ENCODE measurements at places on chromosomes 4 and X. TPM values are rescaled to one million over a fixed set of nuclear protein-coding genes. Genes with fewer than 3 reads are reported as not detected.

DNA sequence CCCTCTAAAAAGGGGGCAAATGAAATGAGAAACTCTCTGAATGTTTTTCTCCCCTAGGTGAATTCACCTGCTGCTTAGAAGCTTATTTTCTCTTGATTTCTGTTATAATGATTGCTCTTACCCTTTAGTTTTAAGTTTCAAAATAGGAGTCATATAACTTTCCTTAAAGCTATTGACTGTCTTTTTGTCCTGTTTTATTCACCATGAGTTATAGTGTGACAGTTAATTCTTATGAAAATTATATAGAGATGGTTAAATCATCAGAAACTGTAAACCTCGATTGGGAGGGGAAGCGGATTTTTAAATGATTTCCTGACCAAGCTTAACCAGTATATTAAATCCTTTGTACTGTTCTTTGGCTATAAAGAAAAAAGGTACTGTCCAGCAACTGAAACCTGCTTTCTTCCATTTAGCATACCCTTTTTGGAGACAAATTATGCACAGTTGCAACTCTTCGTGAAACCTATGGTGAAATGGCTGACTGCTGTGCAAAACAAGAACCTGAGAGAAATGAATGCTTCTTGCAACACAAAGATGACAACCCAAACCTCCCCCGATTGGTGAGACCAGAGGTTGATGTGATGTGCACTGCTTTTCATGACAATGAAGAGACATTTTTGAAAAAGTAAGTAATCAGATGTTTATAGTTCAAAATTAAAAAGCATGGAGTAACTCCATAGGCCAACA, 4.2 kb downstream of the ALB start:
- no peak overlapping the region for H3K27ac ChIP-seq
- no peak overlapping the region for H3K4me3 ChIP-seq
- DNase-seq, result no peak
- no peaks in the 10 kb centered on the region for H3K27me3 ChIP-seq
- H3K36me3 ChIP-seq, result no peaks in the 10 kb centered on the region
- no peaks in the 10 kb centered on the region for H3K4me1 ChIP-seq

The UCHL1 gene
- total RNA-seq, result 0.83 TPM

The TEX13D gene
- total RNA-seq, result not detected

- no peak overlapping the region for H3K27ac ChIP-seq
- H3K4me1 ChIP-seq, result no peaks in the 10 kb centered on the region
- no peak overlapping the region for H3K4me3 ChIP-seq
- no peaks in the 10 kb centered on the region for H3K27me3 ChIP-seq
- H3K36me3 ChIP-seq, result no peaks in the 10 kb centered on the region
Observed at GRCh38 chr4:93174598-93174997, 654.0 kb upstream of the ATOH1 start.

The DCAF12L2 gene
- not detected for total RNA-seq

DNA sequence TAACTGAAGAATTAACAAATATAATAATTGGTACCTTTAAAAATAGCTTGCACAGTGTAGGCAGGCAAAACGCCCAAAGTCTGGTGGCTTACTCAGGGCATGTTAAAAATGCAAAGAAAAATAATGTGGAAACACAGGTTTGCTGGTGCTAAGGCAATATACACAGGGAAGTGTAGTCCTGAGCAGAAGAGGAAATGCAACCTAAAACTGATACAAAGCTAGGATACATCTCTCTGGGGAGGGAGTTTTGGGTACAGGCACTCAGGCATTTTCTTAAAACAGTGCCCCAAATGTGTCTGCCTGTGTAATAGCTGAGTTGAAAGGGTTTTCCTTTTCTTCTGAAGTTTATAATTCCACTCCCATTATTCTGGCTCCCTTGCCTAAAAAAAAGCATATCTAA, 47.4 kb downstream of the TMPRSS11E start:
- no peaks in the 10 kb centered on the region for H3K36me3 ChIP-seq
- no peak for DNase-seq
- H3K4me3 ChIP-seq, result no peak overlapping the region
- peaks cover 3% of the 10 kb centered on the region for H3K4me1 ChIP-seq
- H3K27ac ChIP-seq, result no peak overlapping the region

DNA sequence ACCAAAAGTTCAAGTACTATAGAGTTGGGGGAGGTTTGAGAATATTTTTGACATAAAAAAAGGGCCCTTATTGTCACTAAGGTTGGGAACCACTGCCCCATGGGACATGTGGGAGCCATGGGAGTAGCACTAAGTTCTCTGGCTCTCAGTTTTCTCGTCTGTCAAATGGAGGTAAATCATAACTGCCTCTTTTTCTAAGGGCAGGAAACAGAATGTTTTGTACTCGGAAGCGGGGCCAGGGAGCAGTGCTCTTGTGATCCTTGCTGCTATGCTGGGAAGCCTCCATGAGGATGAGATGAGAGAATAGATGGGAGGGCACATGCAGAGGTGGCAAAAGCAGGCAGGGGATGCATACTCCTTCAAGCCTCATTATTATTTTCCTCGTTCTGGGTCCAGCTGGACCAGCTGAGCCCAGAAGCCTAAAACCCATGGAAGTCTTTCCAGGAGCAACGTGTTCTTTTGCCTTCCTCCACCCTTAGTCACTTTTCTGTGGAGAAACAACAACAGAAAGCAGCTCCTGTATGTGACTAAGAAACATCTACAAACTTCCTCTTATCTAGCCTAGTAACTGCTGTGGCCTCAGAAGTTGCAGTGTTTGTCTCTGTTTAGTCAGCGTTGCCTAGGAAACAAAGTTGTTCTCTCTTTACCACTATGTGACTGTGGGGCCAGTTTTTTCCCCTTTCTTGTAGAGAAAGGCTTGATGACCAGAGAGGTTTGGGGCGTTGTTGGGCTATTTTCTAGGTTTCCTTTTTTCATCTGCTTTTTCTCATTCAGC, 64.8 kb downstream of the TSC22D3 start:
- peaks cover 21% of the 10 kb centered on the region for H3K4me1 ChIP-seq
- peak overlapping the region; percentile 94 for H3K27ac ChIP-seq
- no peaks in the 10 kb centered on the region for H3K27me3 ChIP-seq
- H3K4me3 ChIP-seq, result peak overlapping the region; percentile 73

- no peak overlapping the region for H3K27ac ChIP-seq
- DNase-seq, result no peak
- no peaks in the 10 kb centered on the region for H3K27me3 ChIP-seq
- H3K4me1 ChIP-seq, result no peaks in the 10 kb centered on the region
Observed at GRCh38 chr4:85209161-85209560, 242.7 kb upstream of the WDFY3 start.

The RASSF6 gene
- 0.06 TPM for total RNA-seq

DNA sequence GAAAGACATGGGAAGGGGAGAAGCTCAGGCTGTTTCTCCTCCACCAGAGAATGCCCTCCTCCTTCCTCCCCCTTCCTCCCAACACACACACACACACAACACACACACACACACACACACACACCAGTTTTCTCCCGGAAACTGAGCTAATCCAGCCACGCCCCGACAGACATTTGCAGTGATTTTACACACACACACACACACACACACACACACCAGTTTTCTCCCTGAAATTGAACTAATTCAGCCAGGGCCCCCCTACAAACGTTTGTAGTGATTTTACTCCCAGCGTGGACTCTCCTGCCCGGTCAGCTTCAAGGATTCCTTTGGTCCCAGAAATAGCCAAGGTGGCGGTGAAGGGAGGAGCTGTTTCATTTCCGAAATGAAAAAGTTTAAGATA, 32.9 kb upstream of the STX18 start:
- peak overlapping the region; percentile 77 for H3K4me3 ChIP-seq
- H3K4me1 ChIP-seq, result peaks cover 12% of the 10 kb centered on the region
- H3K36me3 ChIP-seq, result peaks cover 13% of the 10 kb centered on the region
- DNase-seq, result no peak

GRCh38 chr4:138259824-138260223, 17.7 kb upstream of the SLC7A11 start:
- H3K36me3 ChIP-seq, result no peaks in the 10 kb centered on the region
- H3K27ac ChIP-seq, result no peak overlapping the region
- no peak overlapping the region for H3K4me3 ChIP-seq

- no peaks in the 10 kb centered on the region for H3K36me3 ChIP-seq
- H3K4me3 ChIP-seq, result no peak overlapping the region
- no peak for DNase-seq
- H3K4me1 ChIP-seq, result no peaks in the 10 kb centered on the region
- H3K27me3 ChIP-seq, result peaks cover 4% of the 10 kb centered on the region
Observed at GRCh38 chrX:110987292-110987691, 108.7 kb upstream of the PAK3 start.

- peaks cover 16% of the 10 kb centered on the region for H3K4me1 ChIP-seq
- peaks cover 5% of the 10 kb centered on the region for H3K36me3 ChIP-seq
- peak overlapping the region; percentile 90 for H3K4me3 ChIP-seq
- peak overlapping the region; percentile 97 for H3K27ac ChIP-seq
Observed at GRCh38 chrX:71181558-71181909, 36.9 kb downstream of the NLGN3 start.

The SOWAHD gene
- 1.7 TPM for total RNA-seq

The ADH6 gene
- not detected for total RNA-seq

GRCh38 chr4:108849611-108850168, 86.8 kb upstream of the ETNPPL start:
- no peaks in the 10 kb centered on the region for H3K27me3 ChIP-seq
- H3K27ac ChIP-seq, result no peak overlapping the region
- peaks cover 3% of the 10 kb centered on the region for H3K36me3 ChIP-seq
- peaks cover 16% of the 10 kb centered on the region for H3K4me1 ChIP-seq
- DNase-seq, result no peak
- H3K4me3 ChIP-seq, result peak overlapping the region; percentile 37

Data from activated naive CD8-positive, alpha-beta T cell treated with anti-CD3 and anti-CD28 coated beads, Interleukin-2, amount 10 ng/mL, durations not matched to agents 7 days and 5 days (primary cell).